ENCODE measurements at places on chromosomes 1 and 21. TPM values are rescaled to one million over a fixed set of nuclear protein-coding genes. Genes with fewer than 3 reads are reported as not detected.
A peak's percentile ranks its signal among the peaks of the same experiment; 100 is the strongest.

Gene ANGPTL7
- not detected for total RNA-seq

GRCh38 chr1:171984850-171985485, 143.7 kb downstream of the DNM3 start:
- H3K27ac ChIP-seq: no peak overlapping the region
- H3K36me3 ChIP-seq: no peaks in the 10 kb centered on the region
- peak; percentile 38 for DNase-seq
- H3K4me3 ChIP-seq: no peak overlapping the region
- H3K27me3 ChIP-seq: peaks cover 6% of the 10 kb centered on the region
- no peaks in the 10 kb centered on the region for H3K4me1 ChIP-seq

GRCh38 chr1:179807291-179807690, 64.2 kb downstream of the FAM163A start:
- no peaks in the 10 kb centered on the region for H3K36me3 ChIP-seq
- peaks cover 2% of the 10 kb centered on the region for H3K4me1 ChIP-seq
- no peak for DNase-seq
- H3K4me3 ChIP-seq: no peak overlapping the region
- no peaks in the 10 kb centered on the region for H3K27me3 ChIP-seq

- no peak overlapping the region for H3K27ac ChIP-seq
- H3K4me3 ChIP-seq: no peak overlapping the region
- no peaks in the 10 kb centered on the region for H3K36me3 ChIP-seq
- H3K27me3 ChIP-seq: no peaks in the 10 kb centered on the region
- H3K4me1 ChIP-seq: no peaks in the 10 kb centered on the region
Measured at GRCh38 chr1:240306673-240307072, 215.0 kb downstream of the FMN2 start.
